ENCODE measurements at places on chromosomes 5 and 9. TPM values are rescaled to one million over a fixed set of nuclear protein-coding genes. Genes with fewer than 3 reads are reported as not detected.

The SMIM27 gene
- 6.1 TPM for total RNA-seq

The WDR55 gene
- total RNA-seq = 37.5 TPM

The SLC36A2 gene
- total RNA-seq = not detected

The ARSK gene
- 11.1 TPM for total RNA-seq

The NIPAL4 gene
- total RNA-seq = 0.87 TPM

The EGFLAM gene
- total RNA-seq = 0.75 TPM

The DCANP1 gene
- total RNA-seq = not detected

The SLC6A18 gene
- total RNA-seq = not detected

The IDNK gene
- 6.3 TPM for total RNA-seq

The CEP72 gene
- total RNA-seq = 8.4 TPM

The KCNV2 gene
- total RNA-seq = not detected

The PCDHGA11 gene
- total RNA-seq = 11.7 TPM

The ADAMTS19 gene
- 1.2 TPM for total RNA-seq

The SCAI gene
- 13.3 TPM for total RNA-seq

The GPR150 gene
- total RNA-seq = 0.33 TPM

The SHISAL2B gene
- total RNA-seq = not detected

The NR2F1 gene
- total RNA-seq = 63.0 TPM

The BNC2 gene
- total RNA-seq = 33.9 TPM

The QRFP gene
- not detected for total RNA-seq

The PTGS1 gene
- 11.4 TPM for total RNA-seq

The CDX1 gene
- 0.12 TPM for total RNA-seq

The LTC4S gene
- 0.33 TPM for total RNA-seq

The PTPRD gene
- total RNA-seq = 8.9 TPM

The CARD6 gene
- 5.9 TPM for total RNA-seq

The IFNK gene
- total RNA-seq = 0.12 TPM

The IRX1 gene
- total RNA-seq = not detected

The NUTM2F gene
- not detected for total RNA-seq

The EGR1 gene
- total RNA-seq = 3.6 TPM

The MRPL22 gene
- 28.0 TPM for total RNA-seq

The TBC1D2 gene
- total RNA-seq = 34.3 TPM

The PCAT7 gene
- total RNA-seq = not detected

The CDC23 gene
- 24.7 TPM for total RNA-seq

The CDC25C gene
- total RNA-seq = 22.4 TPM

The ADAMTSL2 gene
- total RNA-seq = not detected

The ADAMTSL1 gene
- total RNA-seq = 60.6 TPM

The PDZD2 gene
- total RNA-seq = 0.44 TPM

The CDH9 gene
- not detected for total RNA-seq

The HEMGN gene
- not detected for total RNA-seq

The MORN5 gene
- not detected for total RNA-seq

The KIF2A gene
- total RNA-seq = 93.3 TPM

The SYK gene
- total RNA-seq = not detected

The ALDOB gene
- total RNA-seq = 0.12 TPM

The PDCD1LG2 gene
- total RNA-seq = 10.1 TPM

The ZFYVE16 gene
- 46.2 TPM for total RNA-seq

The LCN9 gene
- not detected for total RNA-seq

The BTNL3 gene
- not detected for total RNA-seq

The RASGEF1C gene
- total RNA-seq = not detected

The CSF1R gene
- 0.25 TPM for total RNA-seq

The ADRB2 gene
- total RNA-seq = 0.22 TPM

The SLCO6A1 gene
- not detected for total RNA-seq

The TXNDC8 gene
- not detected for total RNA-seq

The TEX48 gene
- total RNA-seq = not detected

The THBS4 gene
- 2.1 TPM for total RNA-seq

The CAVIN4 gene
- total RNA-seq = 1.6 TPM

The PCDHA5 gene
- 0.11 TPM for total RNA-seq

The HK3 gene
- not detected for total RNA-seq
